Hematopoietic multipotent progenitor cell (in vitro differentiated cells): ENCODE measurements at places on chromosomes 4 and X. TPM values are rescaled to one million over a fixed set of nuclear protein-coding genes. Genes with fewer than 3 reads are reported as not detected.

DNA sequence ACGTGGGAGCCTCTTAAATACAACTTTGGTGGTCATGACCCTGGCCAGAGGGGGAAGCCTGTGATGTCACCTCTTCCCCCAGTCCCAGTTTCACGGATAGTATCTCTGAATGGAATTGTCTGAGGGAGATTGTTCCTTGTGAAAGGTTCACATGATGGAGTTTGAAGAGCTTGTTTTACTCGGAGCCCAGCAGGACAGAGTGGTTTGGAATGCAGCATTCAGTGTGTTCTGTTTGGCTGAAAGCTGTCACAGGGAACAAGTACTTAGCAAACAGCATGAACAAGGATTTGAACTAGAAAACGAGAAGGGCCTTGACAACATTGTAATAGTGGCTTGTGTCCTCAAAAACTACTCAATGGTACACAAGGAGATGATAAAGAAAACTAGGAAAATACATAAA is 133.9 kb upstream of the CXorf66 start:
- no peak for DNase-seq

DNA sequence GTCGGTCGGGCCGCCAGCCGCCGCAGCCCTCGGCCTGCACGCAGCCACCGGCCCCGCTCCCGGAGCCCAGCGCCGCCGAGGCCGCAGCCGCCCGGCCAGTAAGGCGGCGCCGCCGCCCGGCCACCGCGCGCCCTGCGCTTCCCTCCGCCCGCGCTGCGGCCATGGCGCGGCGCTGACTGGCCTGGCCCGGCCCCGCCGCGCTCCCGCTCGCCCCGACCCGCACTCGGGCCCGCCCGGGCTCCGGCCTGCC is 213 bp downstream of the NFKB1 start:
- no peak for DNase-seq

DNA sequence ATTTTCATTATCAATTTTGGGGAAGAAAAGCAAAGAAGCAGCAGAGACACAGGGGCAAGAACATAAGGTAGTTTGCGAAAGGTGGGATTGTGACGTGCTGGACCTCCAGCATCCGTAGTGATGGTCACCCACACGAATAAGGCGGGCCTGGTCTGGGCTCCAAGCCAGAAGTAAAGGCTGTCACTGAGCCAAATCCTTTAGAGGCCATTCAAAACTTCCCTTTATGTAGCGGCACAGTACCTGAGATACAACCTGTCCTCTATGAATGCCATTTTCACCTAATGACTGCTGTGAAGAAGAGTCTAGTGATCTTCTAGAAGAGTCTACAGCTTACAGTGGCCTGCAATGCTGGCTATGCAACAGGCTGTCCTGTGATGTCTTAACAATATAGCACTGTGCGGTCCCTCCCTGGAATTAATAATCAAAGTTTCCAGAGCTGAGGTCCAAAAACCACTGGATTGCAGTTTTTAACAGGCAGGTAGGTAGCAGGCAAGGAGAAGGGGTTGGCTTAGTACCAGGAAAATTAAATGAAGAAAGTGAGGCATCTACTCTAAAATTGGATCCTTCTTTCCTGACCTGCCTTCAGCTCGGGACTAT is 56.2 kb downstream of the TRIML1 start:
- DNase-seq: no peak

DNA sequence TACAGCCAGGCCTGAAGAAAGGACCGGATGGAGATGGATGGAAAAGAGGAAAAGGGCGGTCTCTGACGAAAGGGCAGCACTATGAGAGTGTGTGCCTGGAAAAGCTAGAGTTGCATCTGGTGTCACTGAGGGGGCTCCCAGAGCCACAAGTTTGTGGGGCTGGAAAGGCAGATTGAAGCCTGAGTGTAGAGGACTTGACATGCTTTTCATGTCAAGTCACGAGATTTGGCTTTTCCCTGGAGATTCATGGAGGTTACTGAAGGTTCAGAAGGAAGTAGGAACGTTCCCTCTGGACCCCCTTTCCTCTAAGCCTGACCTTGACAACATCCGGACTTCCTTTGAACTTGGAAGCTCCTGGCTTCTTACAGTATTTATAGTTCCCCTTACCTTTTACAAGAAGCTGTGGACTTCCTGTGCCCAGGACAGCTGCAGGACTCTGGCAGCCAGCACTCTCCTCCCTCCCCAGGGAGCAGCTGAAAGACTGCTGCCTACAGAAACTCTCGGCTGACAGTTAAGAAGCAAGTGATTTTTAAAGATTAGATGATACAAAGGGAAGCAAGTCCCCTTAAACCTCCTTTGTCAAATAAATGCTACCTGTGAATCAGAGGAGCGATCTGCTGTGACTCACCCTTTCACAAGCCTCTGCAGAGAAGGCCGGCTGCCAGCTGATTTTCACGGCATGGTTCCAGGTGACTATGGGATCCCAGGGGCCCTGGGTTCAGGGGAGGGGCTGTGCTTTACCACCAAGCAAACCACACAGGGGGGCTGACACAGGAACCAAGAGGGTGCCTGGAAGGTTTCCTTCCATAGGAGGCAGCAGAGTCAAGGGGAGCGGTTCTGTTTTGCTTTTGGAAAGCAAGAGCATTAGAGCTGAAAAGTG is 72.9 kb upstream of the STIM2 start:
- DNase-seq: peak; percentile 71

GRCh38 chr4:99043346-99043745 is 45.2 kb downstream of the ADH5 start:
- DNase-seq: peak; percentile 56

DNA sequence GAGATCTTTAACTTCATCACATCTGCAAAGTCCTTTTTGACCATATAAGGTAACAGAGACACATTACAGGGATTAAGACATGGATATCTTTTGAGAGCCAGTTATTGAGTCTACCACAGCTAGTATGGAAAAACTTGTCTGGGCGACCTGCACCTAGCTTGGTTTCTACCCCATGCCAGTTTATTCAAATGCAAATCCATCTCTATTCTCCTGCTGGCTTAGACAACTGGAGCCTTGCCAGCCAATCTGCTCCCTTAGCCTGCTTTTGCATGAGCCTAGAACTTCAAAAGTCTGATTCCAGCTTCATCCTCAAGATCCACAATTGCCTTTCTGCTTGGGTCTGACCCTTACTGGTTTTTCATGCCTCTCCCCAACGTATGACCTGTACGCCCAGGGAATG is 212.0 kb upstream of the AFF2 start:
- no peak for DNase-seq

GRCh38 chr4:36747277-36748129 is 466.1 kb downstream of the DTHD1 start:
- DNase-seq: no peak

GRCh38 chr4:48493452-48494100 is 3.5 kb downstream of the ZAR1 start:
- DNase-seq: no peak

DNA sequence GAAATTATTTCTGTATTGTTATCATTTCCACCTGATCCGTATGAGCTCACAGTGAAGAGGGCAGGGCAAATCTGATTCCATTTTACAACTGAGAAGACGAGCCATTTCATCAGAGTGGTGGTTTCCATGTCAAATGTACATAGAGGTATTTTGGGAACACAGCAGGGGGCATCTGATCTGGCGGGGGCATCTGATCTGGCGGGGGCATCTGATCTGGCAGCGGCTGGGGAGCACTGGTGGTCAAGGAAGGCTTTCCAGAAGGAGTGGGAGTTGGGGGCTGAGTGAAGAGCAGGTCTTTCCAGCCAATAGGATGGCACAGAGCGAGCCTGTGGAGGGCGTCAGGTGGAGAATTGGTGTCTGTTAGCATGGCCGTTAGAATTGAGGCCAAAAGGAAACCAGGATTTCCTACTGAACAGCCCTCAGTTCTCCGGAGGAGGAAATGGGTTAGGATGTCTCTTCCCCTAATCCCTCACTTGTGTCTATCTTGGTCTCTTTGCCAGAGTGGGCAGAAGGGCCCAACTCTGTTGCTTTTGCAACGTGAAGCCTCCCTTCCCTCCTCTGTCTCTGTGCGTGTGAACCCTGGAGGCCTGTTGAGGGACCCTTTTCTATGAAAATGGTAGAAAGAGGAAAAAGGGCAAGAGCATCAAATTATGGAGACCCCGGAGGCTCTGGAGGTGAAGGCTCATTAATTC is 41.3 kb downstream of the RHOH start:
- DNase-seq: no peak

DNA sequence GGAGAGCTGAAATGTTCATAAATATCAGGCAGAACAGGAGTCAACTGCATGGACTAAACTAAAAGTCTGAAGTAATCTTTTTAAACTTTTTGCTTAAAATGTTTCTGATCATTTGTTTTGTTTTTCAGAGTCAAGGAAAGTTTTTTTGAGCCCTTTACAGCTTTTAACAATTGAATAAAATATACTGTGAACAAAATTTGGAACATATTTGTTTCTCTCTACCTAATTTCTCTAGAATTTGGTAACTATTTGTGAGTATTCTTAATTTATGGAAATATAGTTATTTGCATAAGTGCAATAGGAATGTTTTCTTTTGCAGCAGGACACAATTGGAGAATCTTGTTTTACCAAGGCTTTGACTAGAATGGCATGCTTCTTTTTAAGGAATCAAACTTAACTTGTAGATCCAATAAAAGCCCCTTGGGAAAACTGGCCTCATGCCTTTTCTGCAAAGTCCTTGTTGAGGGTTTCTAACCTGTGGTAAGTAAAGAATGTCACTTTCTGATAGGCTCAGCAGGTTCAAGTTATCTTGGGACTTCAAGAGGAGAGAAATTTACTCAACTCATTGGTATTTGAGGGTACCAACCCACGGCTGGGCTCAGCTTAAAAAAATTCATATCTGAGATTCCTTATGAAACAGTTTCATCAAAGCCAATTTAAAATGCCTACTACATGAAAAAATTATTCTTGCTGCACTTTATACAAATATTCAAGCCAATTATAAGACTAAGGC is 91.5 kb downstream of the UPRT start:
- DNase-seq: no peak

GRCh38 chr4:53039741-53040458 is 177.8 kb downstream of the RASL11B start:
- DNase-seq: peak; percentile 32

DNA sequence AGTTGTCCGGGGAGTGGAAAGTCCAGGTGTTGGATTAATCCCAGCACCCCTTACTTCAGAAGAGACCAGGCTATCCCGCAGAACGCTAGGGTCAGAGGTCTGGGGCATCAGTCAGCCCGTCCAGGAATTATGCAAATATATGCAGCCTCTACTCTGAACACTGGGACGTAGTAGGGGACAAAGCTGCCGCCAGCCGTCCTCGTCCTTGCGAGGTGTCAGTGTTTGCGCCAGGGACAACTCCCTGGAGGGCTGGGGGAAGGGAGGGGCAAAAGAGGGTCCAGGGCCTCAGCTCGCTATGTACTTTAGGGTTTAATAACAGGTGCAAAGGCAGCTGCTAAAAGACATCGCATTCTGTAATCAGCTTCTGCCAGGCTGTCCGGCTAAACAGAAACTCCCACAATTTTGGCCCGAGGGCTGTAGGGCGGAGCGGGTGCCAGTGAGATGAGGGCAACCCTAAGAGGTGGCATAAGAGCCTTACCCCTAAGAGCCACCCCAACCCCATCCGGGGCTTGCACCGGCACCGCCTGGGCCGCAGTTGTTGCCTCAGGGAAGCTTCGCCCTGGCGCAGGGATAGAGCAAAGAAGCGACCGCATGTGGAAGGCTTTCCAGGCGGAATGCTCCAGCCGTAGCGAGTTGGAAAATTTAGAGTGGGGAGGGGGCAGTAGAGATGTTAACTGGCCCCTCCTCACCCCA is 8.4 kb downstream of the HAND2 start:
- DNase-seq: no peak

GRCh38 chr4:74111990-74112389 is 13.0 kb upstream of the CXCL2 start:
- no peak for DNase-seq

- no peak for DNase-seq
Observed at GRCh38 chr4:67750691-67751090, 3.5 kb downstream of the GNRHR start.

Gene RTL3
- total RNA-seq: not detected

Gene BEND2
- under 0.01 TPM for total RNA-seq

Gene TEX13C
- not detected for total RNA-seq

Gene ABCD1
- total RNA-seq: 17.2 TPM
